ENCODE measurements at places on chromosomes 12 and 14. TPM values are rescaled to one million over a fixed set of nuclear protein-coding genes. Genes with fewer than 3 reads are reported as not detected.

DNA sequence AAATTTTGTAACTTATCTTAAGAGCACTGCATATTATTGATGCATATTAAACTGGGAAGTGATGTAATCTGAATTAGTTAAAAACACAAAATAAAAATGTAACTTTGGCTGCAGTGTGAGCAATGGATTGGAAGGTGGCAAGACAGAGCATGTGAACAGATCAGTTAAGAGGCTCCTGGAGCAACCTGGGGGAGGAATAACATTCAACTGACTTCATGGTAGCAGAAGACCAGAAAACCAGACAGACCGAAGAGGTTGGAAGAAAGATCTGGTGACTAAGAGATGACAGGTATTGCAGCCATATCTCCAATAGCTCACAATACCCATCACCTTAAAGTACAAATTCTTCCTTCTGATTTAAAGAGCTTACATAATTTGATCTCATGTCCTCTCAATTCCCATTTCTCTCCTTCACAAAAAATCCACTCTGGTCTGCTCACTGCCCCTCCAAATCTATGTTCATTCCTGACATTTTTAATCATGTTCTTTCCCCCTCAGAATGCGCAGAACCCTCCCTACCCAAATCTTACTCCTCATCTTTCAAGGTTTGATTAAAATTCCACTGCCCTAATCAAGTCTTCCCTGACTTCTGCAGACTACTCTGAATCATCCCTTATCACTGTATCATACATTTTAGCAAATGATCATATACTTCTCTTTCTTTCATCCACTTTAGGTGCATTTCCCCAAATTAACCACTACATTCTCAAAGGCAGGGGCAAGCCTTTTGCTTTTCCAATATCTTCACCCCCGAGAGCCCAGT, 51.5 kb downstream of the DUSP16 start:
- DNase-seq = no peak

Gene MANSC1
- total RNA-seq = 14.1 TPM

DNA sequence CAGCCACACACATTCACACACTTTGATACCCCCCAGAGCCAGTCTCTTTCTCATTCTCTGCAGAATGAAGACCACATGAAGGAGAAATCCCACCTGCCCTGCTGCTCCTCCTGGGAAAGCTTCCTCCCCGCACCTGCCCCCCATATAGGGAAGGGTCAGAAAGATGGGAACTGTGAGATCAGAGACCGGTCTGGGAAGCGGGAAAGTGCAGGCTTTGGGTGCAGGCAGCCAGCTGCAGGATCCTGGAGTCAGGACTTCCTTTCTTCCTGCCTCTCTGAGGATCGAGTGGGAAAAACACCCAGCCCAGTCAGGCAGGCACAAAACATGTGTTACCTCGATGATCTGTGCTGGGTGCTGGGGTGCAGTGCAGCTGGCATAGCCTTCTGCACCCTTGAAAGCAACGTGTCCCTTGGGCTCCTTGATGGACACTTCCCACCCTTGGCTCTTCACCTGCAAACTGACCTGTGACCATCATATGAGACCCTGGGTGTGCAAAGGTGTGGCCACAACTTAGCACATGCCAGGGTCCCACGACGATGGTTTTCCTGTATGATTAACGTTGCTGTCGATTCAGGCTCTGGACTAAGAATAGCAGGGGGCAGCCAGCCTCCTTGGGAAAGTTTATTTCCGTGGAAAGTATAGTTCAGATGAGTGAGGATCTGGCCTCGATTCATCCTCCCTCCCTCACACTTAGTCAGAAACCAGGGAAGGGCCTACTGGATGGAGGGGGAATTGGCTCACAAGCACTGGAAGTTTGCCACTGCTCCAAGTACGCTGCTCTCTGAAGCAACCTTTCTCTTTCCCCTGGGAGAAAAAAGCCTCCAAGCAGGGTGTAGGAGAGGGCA, 105.4 kb upstream of the MED13L start:
- peak; percentile 70 for DNase-seq

DNA sequence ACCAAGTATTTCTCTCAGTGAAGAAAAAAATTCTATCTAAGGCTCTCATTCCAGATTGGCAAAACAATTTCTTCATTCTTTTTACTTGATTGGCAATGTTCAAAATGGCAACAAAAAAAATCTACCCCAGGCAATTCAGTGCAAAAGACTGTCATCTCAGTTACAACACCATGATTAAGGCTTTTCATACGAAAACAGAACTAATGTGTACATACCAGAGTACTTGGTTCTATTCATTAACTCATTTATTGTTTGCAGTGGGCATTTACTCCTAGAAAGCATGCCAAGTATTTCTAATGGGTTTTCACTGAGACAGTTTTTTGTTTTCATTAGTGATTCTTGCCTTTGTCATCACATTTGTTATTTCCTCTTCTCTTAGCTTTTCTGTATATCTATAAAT, 33.0 kb downstream of the DBX2 start:
- DNase-seq = no peak

GRCh38 chr12:115763376-115763775, 514.1 kb downstream of the MED13L start:
- no peak for DNase-seq

DNA sequence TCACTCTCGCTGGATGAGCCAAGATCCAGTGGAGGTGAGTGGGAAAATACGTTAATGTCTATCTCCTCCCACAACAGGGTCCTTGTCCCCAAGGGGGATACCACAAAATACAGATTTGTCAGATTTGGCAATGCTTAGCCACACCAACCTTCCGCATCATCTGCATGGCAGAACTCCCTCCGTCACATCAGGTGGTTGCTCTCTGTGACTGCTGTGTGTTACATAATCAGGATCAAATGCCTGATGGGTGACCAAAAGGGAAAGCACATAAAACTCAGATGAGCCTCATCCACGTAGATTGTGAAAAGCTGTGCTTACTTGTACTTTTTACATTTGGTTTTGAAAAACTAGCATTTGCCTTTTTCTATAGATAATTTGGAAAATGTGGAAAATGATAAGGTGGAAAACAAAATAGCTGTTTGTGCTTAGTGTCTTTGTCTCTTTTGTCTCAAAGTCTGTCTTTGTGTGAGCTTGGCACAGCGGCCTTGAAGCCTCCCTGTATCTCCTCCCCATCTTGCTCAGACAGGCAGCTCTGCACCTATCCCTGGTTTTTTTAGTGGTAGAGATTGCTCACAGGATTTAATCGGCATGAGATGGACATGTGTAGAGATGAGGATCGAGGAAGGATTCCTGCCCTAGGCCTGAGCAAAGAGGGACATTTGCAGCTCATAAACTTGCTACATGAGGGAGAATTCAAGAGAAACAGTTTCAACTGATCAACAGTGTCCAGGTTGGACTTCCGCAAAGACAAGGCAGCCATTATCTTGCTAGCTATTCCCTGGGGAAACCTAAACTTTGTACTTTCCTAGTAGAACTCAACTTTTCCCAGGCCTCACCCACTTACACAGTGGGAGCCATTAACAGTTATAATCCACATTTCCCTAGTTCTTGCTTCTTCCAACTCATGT, 3.6 kb upstream of the FGF6 start:
- DNase-seq = no peak

- DNase-seq = no peak
Observed at GRCh38 chr14:50345846-50346422, 33.8 kb downstream of the DMAC2L start.

Gene NDRG2
- total RNA-seq = 371 TPM

DNA sequence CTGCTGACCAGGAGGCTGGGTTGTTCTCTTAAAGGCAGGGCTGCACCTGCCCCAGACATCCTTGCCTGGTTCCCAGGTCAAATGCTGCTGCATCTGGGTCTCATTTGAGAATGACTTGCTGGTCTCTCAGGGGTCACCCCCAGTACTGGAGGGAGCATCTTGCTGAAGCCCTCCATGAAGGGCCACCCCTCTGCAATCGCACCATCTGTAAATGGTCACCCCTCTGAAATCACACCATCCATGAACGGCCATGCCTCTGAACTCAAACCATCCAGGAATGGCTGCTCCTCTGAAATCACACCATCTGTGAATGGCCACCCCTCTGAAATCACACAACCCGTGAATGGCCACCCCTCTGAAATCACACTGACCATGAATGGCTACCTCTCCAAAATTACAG, 7.3 kb upstream of the SERPINA6 start:
- DNase-seq = no peak

DNA sequence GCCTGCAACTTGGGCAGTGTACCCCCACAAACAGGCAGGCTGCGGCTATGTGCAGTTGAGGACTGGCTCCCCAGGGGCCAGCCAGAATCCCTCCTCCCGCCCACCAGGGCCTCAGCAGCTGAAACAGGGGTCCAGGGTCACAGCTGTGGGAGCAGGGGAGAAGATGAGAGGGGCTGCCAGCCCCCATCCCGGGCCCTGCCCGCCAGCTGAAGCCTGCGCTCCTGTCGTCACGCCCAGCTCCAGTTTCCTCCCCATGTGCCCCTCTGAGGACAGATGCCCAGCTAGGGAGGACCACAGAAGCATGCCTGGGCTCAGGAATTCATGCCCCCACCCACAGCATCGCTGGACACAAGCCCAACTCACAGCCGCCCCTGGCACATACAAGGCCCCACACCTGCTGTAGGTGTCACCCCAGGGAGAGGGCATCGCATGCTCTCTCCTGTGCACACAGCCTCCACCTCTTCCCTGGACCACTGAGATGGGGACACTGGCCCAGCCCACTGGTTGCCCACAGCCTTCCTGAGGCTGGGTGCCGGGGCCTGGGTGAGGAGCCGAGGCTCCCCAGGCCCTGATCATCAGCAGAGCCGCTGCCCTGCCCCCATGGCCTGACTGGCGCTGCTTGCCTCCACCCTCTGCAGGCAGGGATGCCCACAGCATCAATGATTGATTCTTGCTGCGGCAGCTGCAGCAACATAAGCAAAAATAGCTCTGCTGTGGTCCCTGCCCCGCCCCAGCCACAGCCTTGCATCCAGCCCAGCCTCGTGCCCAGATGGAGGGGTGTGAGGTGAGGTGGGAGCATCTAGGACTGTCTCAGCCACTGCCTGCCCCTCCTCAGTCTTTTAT, 3.7 kb upstream of the CLBA1 start:
- peak; percentile 20 for DNase-seq

Gene TOMM20L
- total RNA-seq = not detected

Gene TMEM19
- 12.6 TPM for total RNA-seq

Gene DPPA3
- total RNA-seq = not detected

Gene OAS2
- total RNA-seq = 3.6 TPM

GRCh38 chr12:127381681-127382080, 885.3 kb upstream of the TMEM132C start:
- no peak for DNase-seq

GRCh38 chr12:93198086-93198485, 179.6 kb upstream of the NUDT4 start:
- DNase-seq = no peak

Gene DAO
- total RNA-seq = not detected

GRCh38 chr12:15928870-15929571, 17.9 kb downstream of the DERA start:
- DNase-seq = no peak

- no peak for DNase-seq
Observed at GRCh38 chr14:72708708-72709475, 185.0 kb downstream of the DPF3 start.

DNA sequence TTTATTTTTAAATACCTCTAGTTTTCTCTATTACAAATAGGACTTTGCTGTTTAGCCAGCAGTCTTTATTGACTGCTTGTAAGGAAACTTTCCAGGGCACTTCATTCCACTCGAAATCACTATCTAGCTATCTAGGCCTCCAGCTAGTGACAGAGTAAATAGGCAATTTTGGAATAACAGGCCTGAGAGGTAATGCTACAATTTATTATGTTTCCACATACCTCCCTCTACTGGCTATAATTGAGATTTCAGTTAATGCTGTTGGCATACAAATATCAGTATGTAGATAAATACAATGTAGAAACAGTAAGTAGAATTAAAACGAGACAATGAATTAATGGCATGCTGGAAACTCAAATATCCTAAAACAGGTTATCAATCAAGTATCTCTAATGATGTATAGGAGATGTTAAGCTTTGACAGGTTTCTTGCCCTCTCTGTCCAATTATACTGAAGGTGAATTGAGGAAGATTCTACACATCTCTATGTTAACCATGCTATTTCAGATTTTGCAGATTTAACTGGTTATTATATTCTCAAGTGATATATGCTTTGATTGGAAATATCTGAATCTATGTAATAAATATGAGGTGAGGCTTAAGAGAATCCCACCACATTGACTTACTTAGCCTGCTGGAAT, 7.2 kb downstream of the DTD2 start:
- no peak for DNase-seq

DNA sequence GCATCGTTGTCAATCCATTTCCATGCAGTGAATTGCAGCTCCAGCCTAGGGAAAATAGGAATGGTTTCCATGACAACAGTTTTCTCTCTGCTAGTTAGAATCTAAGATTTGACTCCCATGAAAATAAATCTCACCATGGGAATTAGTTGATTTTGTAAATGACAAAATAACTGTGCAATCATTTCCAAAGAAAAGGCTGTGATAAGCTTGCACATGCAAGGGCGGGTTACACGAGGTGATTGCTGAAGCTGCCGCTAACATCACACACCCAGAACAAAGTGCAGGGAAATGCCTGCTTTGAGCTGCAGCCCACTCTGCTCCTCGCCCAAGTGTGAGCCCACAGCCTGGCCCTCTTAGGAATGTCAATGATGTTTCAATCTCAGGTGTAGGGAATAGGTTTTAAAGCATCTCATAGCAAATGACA, 53.8 kb downstream of the TRIM9 start:
- DNase-seq = no peak

- no peak for DNase-seq
Observed at GRCh38 chr14:93302688-93303581, 29.9 kb downstream of the BTBD7 start.

DNA sequence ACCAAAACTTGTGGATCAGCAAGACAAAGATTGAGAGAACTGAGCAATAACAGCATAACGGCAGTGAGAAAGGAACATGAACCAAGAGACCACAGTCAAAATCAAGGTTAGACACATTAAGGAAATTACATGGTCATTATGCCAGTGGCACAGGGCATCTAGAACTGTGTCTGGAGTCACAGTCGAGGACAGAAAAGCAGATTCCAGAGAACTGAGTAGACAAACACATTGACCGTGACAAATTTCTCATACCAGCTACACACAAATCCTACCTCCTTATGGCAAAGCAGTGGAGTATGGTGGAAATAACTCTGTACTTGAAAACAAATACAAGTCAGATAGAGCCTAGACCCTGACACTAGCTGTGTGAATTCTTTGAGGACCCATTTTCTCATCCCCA, 367.3 kb downstream of the DUSP6 start:
- no peak for DNase-seq

Data from ovary (tissue), 10 donors.